Right ventricle myocardium inferior (tissue), 1 donor: ENCODE measurements at places on chromosomes 1 and 21.

- DNase-seq, result no peak
Observed at GRCh38 chr1:79819140-79819539, 812.6 kb upstream of the ADGRL4 start.

GRCh38 chr1:205188098-205188497 lies 23.4 kb downstream of the DSTYK start:
- no peak for DNase-seq

DNA sequence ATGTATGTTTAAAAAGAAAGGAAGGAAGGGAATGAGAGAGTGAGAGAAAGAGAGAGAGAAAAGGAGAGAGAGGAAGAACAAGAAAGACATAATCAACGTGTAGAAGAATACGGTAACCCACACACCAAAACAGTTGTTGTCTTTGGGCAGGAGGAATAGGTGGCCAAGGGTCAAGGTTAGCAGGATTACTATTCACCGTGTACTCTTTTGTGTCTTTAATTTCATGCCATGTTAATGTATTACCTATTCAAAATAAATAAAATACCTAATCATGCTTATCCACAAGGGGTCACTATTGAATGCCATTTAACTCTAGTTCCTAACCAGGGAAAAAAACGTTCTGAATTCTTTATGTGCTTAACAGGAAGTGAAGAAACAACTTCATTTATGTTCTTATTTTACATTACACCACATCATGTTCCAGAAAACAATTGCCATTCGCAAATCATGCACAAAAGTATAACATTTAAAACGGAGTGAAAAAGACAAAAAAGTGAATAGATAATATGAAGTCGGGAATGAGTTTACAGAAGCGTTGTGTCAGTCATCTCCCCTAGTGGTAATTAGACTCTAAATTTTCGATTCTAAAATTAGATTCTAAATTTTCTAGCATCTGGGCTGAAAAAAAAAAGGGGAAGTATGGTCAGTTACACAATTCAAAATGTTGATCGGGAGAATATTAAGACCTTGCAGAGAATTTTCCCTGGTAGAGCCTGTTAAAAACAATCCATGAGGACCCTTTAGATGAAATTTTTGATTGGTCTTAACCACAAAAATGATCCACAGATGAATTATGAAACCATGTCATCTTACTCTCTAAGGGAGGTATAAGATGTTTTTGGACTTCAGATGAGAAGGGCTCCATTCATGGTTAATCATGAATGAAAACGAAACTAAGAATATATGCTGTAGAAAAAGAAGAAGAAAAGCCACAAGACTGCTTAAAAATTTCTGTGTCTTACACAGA lies 700 bp upstream of the KMO start:
- no peak for DNase-seq

DNA sequence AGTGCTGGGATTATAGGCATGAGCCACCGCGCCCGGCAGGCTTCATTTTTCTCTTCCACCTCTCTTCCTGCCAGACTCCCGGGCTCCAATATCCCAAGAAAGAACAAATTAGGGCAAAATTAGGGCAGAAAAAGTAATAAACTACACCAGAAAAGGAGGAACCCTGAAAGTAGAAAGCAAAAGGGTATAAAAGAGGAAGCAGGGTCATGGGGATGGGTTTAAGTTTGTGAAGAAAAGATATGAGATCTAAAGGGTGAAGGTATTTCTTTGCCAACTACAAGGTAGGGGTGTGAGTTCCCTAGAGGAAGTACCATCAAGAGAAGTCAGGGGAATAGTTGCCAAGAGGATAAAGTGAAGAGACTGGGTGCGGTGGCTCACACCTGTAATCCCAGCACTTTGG lies 9.9 kb downstream of the PTPN22 start:
- no peak for DNase-seq

DNA sequence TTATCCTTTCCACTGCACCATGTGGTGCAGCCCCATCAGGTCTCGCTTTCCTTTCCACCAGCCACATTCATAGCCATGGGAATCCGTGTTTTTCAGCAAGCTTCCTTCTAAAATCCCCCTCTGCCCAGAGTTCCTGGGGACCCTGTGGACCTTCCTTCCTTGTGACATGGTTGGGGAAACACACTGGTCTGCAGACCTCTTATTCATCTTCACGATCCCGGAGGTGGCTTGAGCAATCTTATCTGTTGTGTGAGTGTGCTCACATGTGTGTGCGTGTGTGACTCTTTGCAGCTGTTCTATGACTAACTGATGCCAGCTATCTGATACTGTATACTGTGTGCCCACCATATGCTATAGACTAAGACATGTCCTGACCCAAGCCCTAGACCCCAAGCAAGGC lies 15.6 kb upstream of the IL10 start:
- no peak for DNase-seq

DNA sequence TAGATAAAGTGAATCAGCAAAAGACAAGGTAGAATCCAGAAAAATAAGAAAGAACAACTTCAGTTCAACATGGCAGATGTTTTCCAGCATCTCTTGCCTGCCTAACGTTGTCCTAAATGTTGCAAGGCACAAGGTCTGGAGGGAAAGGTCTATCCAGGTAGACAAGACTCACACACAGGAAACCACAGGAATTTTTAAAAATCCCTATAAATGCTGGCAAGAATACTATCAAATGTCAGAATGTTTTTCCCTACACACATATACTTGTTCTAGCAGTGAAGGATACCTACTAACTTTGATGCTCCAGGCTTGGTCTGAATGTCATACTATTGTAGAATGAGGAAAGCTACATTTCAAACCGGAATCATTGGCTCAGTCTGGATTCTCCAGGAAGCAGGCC lies 10.6 kb downstream of the GJA5 start:
- DNase-seq, result no peak

- DNase-seq, result no peak
Observed at GRCh38 chr1:100782473-100783039, 63.0 kb downstream of the VCAM1 start.
